ENCODE measurements at places on chromosomes 6 and 20. TPM values are rescaled to one million over a fixed set of nuclear protein-coding genes. Genes with fewer than 3 reads are reported as not detected.

GRCh38 chr6:169864148-169865020, 113.0 kb downstream of the ERMARD start:
- H3K27ac ChIP-seq, result no peak overlapping the region
- H3K27me3 ChIP-seq, result peaks cover 8% of the 10 kb centered on the region
- H3K4me1 ChIP-seq, result peaks cover 5% of the 10 kb centered on the region
- H3K4me3 ChIP-seq, result no peak overlapping the region

DNA sequence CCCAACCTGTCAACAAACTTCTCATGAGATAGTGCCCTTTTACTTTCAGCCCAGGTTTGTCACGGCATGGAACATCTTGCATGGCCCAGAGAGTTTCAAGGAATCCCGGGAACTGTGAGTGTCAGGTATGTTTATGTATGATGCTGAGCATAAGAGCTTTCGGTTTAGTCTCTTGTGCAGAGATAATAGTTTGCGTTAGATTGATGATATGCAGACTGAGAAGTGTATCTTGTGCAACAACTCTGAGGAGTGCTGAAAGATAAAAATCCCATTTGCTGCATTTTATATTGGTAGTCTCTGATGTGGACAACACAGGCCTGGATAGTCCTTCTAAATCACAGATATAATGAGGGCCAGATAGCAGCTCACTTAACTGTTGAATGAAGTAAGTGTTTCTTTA, 99.0 kb downstream of the TBX18 start:
- no peaks in the 10 kb centered on the region for H3K36me3 ChIP-seq
- no peak overlapping the region for H3K27ac ChIP-seq
- H3K27me3 ChIP-seq, result no peaks in the 10 kb centered on the region
- no peak for ATAC-seq
- H3K4me3 ChIP-seq, result no peak overlapping the region

DNA sequence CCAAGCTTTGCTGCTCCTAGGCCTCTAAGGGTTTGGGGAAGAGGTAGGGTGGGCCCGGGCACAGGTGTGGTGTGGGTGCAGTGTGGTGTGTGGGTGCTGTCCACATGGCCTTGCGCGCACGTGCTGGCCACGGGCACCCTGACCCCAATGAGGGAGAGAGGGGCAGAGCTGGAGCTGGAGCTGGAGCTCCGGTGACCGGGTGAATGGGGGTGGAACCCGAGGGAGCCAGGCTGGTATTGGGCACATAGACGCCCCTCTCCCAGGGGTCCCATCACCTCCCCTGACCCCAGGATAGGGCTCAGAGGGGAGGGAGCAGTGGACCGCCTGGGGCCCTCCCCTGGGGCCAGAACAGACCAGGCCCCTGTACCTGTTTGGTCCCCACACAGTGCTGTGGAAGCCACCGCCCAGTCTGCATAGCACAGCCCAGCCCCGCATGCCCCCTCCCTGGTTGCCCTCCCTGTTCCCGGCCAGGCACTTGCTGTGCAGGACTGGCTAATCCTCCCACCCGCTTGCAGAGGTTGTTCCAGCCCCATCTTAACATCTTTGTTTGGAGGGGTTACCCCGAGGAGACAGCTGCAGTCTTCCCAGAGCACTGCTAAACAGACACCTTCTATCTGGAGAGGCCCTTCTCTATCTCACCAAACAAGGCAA, 984 bp downstream of the ADAM33 start:
- H3K27ac ChIP-seq, result no peak overlapping the region
- no peaks in the 10 kb centered on the region for H3K36me3 ChIP-seq
- H3K4me1 ChIP-seq, result peaks cover 9% of the 10 kb centered on the region

- no peaks in the 10 kb centered on the region for H3K4me1 ChIP-seq
- no peak overlapping the region for H3K4me3 ChIP-seq
- no peak overlapping the region for H3K27ac ChIP-seq
- ATAC-seq, result no peak
Measured at GRCh38 chr6:41174610-41175009, 11.7 kb upstream of the TREM2 start.

- H3K4me1 ChIP-seq, result no peaks in the 10 kb centered on the region
- no peak overlapping the region for H3K27ac ChIP-seq
- ATAC-seq, result no peak
- H3K27me3 ChIP-seq, result no peaks in the 10 kb centered on the region
Measured at GRCh38 chr6:124190256-124190655, 386.6 kb downstream of the NKAIN2 start.

- H3K27me3 ChIP-seq, result no peaks in the 10 kb centered on the region
- H3K27ac ChIP-seq, result no peak overlapping the region
- H3K4me3 ChIP-seq, result no peak overlapping the region
- H3K36me3 ChIP-seq, result no peaks in the 10 kb centered on the region
Measured at GRCh38 chr20:8334641-8335040, 202.6 kb downstream of the PLCB1 start.

DNA sequence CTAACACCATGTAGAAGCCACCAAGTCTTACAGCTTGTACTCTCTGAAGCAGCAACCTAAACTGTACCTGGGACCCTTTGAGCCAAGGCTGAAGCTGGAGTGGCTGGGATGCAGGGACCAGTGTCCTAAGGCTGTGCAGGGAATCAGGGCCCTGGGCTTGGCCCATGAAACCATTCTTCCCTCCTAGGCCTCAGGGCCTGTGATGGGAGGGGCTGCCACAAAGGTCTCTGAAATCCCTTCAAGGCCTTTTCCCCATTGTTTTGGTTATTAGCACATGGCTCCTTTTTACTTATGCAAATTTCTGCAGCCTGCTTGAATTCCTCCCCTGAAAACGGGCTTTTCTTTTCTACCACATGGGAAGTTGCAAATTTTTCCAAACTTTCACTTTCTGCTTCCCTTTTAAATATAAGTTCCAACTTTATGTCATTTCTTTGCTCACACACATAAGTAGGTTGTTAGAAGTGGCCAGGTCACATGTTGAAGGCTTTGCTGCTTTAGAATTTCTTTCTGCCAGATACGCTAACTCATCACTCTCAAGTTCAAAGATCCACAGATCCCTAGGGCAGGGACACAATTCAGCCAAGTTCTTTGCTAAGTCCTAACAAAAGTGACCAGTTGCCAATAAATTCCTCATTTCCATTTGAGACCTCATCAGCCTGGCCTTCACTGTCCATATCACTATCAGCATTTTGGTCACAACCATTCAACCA, 28.2 kb upstream of the ATXN1 start:
- peaks cover 4% of the 10 kb centered on the region for H3K27me3 ChIP-seq
- H3K4me1 ChIP-seq, result no peaks in the 10 kb centered on the region
- H3K27ac ChIP-seq, result no peak overlapping the region
- H3K36me3 ChIP-seq, result no peaks in the 10 kb centered on the region

GRCh38 chr20:48457193-48458002, 370.4 kb downstream of the PREX1 start:
- H3K4me1 ChIP-seq, result no peaks in the 10 kb centered on the region
- peaks cover 8% of the 10 kb centered on the region for H3K27me3 ChIP-seq
- H3K27ac ChIP-seq, result no peak overlapping the region
- no peaks in the 10 kb centered on the region for H3K36me3 ChIP-seq
- no peak for ATAC-seq

- peaks cover 48% of the 10 kb centered on the region for H3K36me3 ChIP-seq
- H3K27ac ChIP-seq, result no peak overlapping the region
- no peak overlapping the region for H3K4me3 ChIP-seq
- no peaks in the 10 kb centered on the region for H3K27me3 ChIP-seq
- no peak for ATAC-seq
Measured at GRCh38 chr6:18186540-18187250, 31.5 kb downstream of the KDM1B start.

DNA sequence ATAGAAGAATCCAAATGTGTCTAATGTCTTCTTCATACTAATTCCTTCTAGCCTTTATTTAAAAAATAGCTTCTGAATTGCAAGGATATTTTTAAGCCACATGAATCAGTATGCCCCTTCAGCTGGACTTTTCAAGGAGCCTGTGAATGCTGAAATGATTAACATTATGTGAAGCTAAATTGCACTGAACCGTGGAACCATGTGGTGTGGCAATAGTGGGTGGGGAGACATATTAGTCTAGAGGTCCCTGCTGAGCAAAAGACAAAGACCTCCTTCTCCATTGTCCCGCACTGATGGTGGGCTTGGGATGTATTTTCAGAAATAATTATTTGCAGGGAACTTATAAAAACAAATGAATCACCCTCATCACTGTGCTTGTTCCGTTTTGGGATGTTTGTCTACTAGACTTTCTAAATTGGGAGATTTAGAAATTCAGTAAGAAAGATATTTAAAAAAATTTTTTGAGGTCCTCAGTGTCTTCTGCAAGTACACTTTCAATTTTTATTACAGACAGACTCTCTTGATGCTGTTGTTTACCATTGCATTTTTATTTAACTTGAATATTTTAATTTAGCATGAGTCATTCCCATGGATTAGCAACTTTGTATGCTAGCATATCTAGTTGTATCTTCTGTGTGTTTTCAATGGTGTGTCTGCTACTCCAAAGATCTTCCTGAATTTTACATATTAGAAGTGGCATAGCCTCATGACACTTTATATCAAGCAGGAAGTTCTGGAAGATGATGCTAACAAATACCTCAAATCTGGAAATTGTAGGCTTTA, 238.1 kb downstream of the LAMA2 start:
- H3K27ac ChIP-seq, result no peak overlapping the region
- H3K4me1 ChIP-seq, result no peaks in the 10 kb centered on the region
- no peak overlapping the region for H3K4me3 ChIP-seq
- no peak for ATAC-seq
- peaks cover 3% of the 10 kb centered on the region for H3K27me3 ChIP-seq

GRCh38 chr20:43191946-43192863, 2.5 kb upstream of the PTPRT start:
- ATAC-seq, result no peak
- peaks cover 29% of the 10 kb centered on the region for H3K27me3 ChIP-seq
- no peak overlapping the region for H3K27ac ChIP-seq
- H3K4me3 ChIP-seq, result no peak overlapping the region
- H3K4me1 ChIP-seq, result no peaks in the 10 kb centered on the region
- no peaks in the 10 kb centered on the region for H3K36me3 ChIP-seq

GRCh38 chr6:98384334-98384733, 450.0 kb upstream of the POU3F2 start:
- no peaks in the 10 kb centered on the region for H3K36me3 ChIP-seq
- ATAC-seq, result no peak
- H3K27me3 ChIP-seq, result no peaks in the 10 kb centered on the region
- H3K4me1 ChIP-seq, result no peaks in the 10 kb centered on the region
- no peak overlapping the region for H3K27ac ChIP-seq

DNA sequence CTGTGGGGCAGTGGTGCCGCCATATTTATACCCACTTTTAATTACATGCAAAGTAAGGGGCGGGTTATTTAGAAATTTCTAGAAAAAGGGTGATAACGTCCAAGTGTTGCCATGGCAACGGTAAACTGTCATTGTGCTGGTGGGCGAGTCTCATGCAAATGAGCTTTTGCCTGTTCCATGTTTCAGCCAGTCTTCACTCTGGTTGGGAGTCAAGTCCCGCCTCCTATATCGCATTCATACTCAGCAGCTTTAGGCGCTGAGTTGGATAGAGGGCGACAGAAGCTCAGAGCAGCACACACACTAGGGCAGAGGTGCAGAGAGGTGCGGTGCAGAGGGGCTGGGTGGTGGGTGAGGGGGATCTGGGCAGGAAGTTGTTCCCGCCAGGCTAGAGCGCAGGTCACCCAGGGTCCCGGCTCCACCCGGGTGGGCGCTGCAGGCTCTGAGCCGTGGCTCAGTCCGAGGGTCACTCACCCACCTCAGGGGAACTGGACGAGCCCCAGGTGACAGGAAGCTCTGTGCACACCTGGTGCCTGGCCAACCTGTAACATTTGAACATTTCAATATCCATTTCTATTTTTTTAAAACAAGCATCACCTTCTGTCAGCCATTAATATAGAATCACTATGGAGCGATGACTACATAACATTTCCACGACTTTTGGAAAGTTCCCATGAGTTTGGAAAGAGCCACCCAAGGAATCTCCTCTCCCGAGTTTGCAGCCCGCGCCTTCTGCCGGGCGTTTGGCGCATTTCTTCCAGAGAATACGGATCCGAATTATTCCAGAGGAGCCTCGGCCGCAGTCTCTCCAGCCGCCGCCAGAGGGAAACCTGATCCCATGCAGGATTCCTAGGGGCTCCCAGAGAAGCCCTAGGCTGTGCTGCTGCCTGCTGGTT, 89.1 kb upstream of the PHACTR3 start:
- peaks cover 42% of the 10 kb centered on the region for H3K27me3 ChIP-seq
- peaks cover 5% of the 10 kb centered on the region for H3K4me1 ChIP-seq
- no peaks in the 10 kb centered on the region for H3K36me3 ChIP-seq
- ATAC-seq, result no peak
- H3K4me3 ChIP-seq, result no peak overlapping the region

- H3K4me1 ChIP-seq, result no peaks in the 10 kb centered on the region
- H3K36me3 ChIP-seq, result no peaks in the 10 kb centered on the region
- peak; percentile 71 for ATAC-seq
- H3K27me3 ChIP-seq, result peaks cover 2% of the 10 kb centered on the region
- no peak overlapping the region for H3K27ac ChIP-seq
Measured at GRCh38 chr6:75431379-75431778, 62.2 kb downstream of the FILIP1 start.

DNA sequence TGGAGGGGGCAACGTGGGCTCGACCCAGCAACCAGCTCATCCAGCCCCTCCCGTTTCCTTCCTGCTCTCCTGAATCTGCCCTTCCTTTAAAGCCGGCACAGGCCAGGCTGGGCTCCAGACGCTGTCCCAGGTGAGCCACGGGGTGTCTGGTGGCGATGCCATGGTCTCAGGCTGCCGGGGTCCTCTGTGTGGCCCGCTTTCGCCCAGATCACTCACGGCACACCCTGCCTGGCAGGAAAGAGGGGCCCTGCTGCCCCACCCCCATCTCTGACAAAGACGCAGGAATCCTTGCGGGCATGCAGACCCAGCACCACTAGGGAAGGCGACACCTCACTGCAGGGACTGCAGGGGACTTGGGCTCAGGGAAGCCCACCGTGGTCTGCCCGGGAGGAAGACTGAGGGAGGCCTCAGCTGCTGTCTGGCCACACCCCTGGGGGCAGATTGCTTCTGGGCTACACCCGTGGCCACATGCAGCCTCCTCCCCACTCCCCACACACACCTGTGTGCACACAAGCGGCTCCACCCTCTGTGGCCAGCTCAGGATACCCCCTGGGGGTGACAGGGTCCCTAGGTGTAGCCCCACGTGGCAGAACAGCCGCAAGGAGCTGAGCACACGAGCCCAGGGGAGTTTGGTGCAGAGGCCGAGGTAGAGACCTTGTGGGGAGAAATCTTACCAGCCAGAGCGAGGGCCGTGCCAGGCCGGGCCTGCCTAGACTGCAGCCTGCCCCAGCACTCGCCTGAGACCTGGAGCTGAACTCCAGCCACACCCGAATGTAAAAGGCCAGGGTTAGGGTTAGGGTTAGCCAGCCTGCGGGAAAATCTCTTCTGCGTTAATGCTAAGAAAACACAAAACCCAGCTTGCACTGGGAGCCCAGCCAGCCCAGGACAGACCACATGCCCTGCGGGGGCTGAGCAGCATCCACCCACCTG, 104.6 kb downstream of the DLL1 start:
- no peaks in the 10 kb centered on the region for H3K36me3 ChIP-seq
- H3K4me1 ChIP-seq, result no peaks in the 10 kb centered on the region
- no peaks in the 10 kb centered on the region for H3K27me3 ChIP-seq
- no peak for ATAC-seq
- no peak overlapping the region for H3K4me3 ChIP-seq

GRCh38 chr6:44527583-44528369, 140.3 kb downstream of the CDC5L start:
- no peak for ATAC-seq
- H3K4me1 ChIP-seq, result no peaks in the 10 kb centered on the region
- no peaks in the 10 kb centered on the region for H3K36me3 ChIP-seq
- no peak overlapping the region for H3K4me3 ChIP-seq
- H3K27me3 ChIP-seq, result peaks cover 16% of the 10 kb centered on the region

Gene ADGRB3
- not detected for total RNA-seq

Gene PHF20
- total RNA-seq, result 70.3 TPM

Gene DPPA5
- total RNA-seq, result not detected

Gene KCNB1
- not detected for total RNA-seq

Gene LTV1
- 40.3 TPM for total RNA-seq

Gene GGTLC1
- not detected for total RNA-seq

Gene MOG
- not detected for total RNA-seq

Gene PRDM13
- total RNA-seq, result not detected

Gene CRYBG1
- 36.4 TPM for total RNA-seq

Gene KIF6
- not detected for total RNA-seq

Data from activated T-helper 17 cell treated with anti-CD3 and anti-CD28 coated beads, Interleukin-2, amount 50 U/mL, for 72 hours (primary cell).